ENCODE measurements at places on chromosomes 16 and 17.

GRCh38 chr17:8019166-8019565 lies 16.8 kb downstream of the GUCY2D start:
- DNase-seq = no peak

- DNase-seq = no peak
Observed at GRCh38 chr16:6381896-6382295, 950.7 kb upstream of the RBFOX1 start.

DNA sequence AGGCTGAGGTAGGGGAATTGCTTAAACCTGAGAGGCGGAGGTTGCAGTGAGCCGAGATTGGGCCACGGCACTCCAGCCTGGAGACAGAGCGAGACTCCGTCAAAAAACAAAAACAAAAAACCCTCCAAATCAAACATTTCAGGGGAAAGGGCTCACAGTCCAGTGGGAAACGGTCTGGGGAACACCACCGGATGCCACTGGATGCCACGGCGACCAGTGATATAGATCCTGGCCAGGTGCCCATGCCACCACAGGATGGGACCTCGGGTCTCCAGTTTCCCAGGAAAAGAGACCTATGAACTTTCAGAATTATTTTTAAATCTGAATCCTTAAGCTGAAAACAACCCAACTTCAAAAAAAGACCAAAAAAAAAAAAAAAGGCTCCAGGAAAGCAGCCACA lies 12.3 kb downstream of the CEP131 start:
- DNase-seq = no peak

DNA sequence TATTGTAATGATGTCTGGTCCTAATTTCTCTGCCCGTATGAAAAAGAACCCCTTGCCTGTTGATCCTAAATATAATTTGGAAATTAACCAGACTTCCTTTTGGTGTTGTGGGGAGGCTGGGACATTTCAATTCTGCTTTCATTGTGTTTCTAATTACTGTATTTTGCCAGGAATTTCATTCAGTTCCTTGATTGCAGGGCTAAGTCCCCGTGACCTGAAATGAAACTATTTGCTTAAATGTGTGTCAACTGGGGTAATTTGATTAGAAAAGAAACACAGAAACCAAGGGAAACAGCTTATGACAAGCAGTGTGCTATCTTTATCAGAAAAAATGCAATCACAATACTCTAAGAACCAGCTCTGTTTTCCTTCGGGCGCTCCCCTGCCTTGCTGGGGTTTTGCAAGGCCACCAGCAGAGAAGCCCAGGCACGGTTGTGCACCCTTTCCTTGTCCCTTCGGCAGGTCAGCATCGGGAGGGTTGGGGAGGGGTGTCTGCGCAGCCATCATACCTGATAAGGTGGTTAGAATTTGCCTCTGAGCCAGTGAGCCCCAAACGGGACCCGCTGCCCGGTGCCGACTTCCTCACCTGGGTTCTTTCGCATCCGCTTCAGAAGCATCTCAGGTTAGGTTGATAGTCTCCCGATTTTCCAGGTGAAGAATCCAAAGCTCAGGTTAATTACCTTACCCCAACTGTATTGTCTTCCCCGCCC lies 19.4 kb downstream of the KLHL36 start:
- DNase-seq = no peak

DNA sequence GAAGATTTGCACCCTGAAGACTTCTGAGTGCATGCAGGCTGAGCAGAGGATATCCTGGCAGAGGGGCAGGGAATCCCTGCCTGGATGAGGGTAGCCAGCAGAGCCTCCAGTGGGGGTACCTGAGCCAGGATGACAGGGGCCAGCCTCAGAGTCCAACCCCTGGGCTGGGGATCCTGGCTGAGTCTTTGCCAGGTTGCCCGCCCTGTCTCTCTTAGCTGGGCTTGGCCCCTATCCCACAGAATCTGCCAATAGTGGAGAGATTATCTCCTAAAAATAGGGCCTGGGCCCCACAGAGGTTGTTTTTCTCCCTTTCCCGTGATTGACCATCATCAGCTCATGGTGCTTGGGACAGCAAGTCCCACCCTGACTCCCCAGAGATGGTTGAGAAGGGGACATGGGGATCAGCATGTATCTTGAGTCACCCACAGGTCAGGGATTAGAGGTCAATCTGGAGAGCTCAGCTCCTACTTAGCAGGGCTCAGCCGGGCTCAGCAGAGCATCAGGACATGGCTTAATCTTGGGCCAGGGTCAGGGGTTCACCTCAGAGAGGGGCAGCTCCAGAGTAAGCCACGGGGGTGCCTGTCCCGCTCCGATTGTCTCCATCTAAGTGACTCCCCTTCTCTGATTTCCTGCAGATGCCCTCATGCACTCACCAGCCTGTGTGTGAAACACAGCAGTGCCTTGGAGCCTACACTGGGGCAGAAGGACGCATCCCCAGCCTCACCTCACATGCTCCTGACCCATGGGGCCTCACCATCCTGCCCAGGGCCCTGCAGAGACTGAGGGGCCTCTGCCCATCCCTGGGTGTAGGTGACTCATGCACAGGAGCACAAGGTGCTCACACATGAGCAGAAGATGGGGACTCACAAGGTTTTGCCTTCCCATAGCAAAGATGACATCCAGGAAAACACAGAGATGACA lies 11.5 kb downstream of the CDH16 start:
- no peak for DNase-seq

DNA sequence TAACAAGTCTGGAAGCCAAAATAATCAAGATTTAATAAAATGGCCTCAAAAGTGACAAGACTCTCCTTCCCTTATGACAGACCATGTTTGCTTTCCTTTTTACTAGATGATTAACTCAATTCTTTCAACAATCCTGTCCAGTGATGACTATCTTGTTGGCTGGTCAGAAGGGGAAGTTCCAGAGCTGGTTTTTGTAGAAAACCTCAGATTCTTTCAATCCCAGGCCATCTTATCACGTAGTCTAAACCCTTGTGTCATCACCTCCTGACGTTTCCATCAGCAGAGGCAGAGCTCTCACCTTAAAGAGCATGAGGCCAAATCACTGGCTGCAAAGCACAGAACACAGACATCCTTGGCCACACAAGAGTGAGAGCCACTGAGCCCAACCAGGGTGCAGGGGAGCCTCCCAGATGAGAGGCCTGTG lies 125.3 kb downstream of the ANKRD11 start:
- DNase-seq = no peak

GRCh38 chr17:75634376-75634740 lies 1.1 kb downstream of the SMIM5 start:
- no peak for DNase-seq

GRCh38 chr16:30758988-30759491 lies 2.8 kb downstream of the CFAP119 start:
- no peak for DNase-seq

DNA sequence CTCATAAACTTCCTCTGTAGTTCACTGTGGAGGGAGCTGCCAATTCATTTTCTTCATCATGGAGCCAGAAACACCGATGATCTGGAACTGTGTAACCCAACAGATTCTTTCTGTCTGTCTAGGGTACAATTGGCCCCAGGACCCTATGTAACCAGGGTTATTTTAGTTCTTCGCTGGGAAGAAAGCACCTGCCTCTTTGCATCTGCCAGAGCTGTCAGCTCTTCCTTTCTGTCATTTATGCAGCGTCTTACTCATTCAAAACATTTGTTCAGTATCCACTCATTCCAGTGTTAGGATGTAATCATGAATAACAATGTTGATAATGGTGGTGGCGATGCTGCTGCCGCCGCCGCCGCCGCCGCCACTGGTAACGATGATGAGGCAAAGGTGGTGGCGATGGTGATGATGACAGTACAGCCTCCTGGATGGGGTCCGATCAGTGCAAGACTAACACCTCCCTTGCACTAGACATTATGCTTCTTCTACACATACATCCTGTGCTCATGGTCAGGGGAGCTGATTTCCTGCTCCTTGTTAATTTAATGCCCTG lies 46.1 kb downstream of the IRX5 start:
- no peak for DNase-seq

DNA sequence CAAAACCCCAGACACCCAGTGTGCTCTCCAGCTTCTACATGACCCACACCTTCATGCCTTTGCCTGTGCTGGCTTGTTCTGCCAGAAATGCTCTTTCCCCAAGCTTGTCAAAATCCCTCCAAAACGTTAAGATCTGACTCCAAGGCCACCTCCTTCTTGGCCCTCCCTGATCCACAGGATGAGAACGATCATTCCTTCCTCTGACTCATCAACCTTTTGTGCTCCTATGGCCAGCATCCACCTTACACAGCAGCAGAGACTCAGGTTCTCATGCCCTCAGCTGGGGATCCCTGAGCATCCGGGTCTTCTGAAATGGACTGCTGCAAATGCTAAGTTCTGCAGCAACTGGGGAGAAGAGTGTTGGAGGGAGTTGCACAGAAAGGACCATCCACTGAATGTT lies 2.9 kb downstream of the ZBTB4 start:
- no peak for DNase-seq

DNA sequence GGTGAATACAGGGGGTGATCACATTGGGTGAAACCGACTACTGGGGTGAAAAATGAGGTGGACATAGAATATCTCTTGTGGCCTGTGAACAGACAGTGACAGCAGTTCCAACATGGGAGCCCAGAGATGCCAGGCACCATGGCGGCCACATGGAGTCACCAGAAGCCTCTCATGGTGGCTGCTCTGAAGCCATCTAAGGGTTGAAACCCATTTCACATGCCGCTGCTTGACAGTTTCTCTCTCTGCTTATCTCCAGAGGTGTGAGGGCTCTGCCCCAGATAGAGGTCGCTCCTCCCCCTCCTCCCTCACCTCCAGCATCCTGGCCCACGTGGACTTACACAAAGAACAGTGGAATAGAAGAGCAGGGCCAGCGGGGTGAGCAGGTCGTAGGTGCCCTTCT lies 37.9 kb upstream of the PIK3R6 start:
- DNase-seq = no peak

DNA sequence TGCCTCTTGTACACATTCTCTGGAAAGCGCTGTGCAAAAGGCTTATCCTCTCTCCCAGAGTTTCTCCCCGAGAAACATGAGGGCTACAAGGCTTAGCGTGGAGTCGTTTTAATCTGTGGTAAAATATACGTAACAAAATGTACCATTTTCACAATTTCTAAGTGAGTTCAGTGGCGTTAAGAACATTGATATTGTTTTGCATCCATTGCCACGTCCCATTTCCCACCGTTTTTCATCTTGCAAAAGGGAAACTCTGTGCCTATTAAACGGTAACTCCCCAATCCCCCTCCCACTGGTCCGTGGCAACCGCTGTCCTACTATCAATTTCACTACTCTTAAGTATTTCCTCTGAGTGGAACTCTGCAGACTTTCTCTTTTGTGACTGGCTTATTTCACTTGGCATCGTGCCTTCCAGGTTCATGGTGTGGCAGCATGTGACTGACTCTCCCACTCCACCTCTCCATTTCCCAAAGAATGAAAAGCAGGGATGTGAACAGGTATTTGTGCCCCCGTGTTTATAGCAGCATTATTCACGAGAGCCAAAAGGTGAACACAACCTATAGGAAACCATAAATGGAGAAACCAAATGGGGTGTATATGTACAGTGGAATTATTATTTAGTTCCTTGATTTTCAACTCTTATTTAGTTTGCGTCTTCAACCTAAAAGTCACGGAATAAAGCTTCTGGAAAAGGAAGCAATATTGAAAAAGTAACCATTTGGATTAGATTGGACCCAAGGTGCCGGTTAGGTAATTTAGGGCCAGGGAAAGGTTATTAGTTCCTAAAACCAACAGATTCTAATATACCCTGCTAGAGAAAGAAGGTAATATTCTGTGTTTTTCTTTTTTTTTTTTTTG lies 1.1 kb upstream of the USP32 start:
- peak; percentile 68 for DNase-seq

DNA sequence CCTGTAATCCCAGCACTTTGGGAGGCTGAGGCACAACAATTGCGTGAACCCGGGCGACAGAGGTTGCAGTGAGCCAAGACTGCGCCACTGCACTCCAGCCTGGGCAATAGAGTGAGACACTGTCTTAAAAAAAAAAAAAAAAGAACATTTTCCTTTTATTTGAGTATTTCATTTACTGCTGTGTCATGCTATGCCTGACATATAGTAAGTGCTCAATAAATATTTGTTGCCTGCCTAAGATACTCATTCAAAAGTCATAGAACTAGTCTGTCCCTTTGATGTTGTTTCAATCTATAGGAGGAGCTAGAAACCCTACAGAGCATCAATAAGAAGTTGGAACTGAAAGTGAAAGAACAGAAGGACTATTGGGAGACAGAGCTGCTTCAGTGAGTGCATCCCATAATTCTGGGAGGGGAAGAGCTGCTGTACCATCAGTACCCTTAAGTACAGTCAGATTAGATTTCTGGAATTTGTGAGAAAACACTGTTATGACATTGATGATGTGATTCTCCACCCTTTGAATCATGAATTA lies 20.0 kb downstream of the CALCOCO2 start:
- no peak for DNase-seq

Measured in NCI-H2171 treated with DMSO at 0.1 percent for 48 hours (cell line).